Hepatic stellate cell (primary cell): ENCODE measurements at places on chromosomes 1 and 21.

- no peak for DNase-seq
Measured at GRCh38 chr1:161226320-161226711, 456 bp downstream of the TOMM40L start.

GRCh38 chr1:1665815-1666251 lies 7.0 kb upstream of the CDK11B start:
- DNase-seq = peak; percentile 27

DNA sequence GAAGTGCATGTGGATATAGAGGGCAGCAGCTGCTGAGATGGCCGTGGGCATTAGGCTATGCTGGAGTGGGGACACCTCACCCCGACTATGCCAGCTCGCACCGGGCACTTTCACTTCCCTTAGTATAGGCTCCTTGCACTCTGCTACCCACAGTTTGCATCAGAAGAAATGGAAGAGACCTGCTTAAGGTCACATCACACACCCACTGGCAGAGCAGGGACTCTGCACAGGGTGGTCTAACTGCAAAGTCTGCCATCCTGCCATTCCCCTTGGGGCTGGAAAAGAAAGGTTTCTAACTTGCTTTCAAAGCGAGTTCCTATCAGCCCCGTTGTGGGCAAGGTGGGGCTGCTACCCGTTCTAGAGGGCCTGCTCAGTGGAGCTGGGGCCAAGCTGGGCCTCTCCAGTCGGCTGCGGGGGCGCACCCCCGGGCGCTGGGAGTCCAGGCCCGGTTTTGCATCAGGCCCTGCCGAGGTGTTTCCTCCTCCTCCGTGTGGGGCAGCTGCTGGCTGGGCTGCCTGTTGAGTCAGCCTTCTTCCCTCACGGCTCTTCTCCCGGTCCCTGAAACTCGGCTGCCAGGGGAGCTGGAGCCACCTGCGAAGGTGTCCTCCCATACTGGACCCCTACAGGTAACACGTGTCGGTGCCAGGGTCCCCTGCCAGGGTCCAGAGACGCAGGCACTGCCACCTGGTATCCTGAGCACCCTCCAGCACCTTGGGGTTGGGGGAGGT lies at the start of gene SYTL1:
TSS of gene SYTL1 (plus strand) at position 498 of the 728 bp plus-strand sequence. CDS start 3,313 bp downstream, outside the sequence.
- peak; percentile 84 for DNase-seq

DNA sequence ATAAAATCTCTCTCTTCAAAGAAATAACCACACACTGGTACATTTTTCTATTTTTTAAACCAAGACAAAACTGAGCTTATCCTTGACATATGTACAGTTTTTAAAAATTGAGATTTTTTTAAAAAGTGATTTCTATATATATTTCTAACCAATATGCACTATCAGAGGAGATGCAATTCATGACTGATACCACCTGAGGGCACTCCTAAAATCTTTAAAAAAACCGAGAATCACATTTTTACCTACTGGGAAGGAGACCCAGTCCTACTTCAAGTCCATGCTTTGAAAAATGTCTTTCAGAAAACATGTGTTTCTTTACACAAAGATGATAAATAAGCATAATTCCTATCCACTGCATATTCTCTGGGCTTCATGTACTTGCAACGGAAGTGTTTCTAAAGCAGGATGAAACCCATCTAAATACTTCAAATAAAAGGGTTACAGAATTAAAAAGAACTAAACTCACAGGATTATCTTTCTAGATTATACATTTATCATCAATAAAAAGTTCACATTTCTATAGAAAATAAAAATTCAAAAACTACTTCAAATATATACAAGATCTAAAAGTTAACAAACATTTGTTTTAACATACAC lies 98.6 kb downstream of the ENAH start:
- DNase-seq = peak; percentile 21

GRCh38 chr1:56404066-56404465 lies 175.3 kb downstream of the PLPP3 start:
- DNase-seq = no peak

GRCh38 chr1:178168536-178168935 lies 74.6 kb downstream of the RASAL2 start:
- no peak for DNase-seq

DNA sequence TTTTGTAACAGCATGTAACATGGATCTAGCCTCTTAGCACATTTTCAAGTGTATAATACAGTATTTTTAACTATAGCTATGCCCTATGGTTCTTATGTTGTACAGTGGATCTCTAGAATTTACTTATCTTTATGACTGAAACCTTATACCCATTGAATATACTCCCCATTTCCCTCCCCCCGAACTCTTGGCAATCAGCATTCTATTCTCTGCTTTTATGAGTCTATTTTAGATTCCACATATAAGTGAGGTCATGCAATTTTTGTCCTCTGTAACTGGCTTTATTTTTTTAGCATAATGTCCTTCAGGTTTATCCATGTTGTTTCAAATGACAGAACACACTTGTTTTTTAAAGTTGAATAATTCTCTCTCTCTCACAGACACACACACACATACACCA lies 3.1 kb upstream of the GBP6 start:
- no peak for DNase-seq

DNA sequence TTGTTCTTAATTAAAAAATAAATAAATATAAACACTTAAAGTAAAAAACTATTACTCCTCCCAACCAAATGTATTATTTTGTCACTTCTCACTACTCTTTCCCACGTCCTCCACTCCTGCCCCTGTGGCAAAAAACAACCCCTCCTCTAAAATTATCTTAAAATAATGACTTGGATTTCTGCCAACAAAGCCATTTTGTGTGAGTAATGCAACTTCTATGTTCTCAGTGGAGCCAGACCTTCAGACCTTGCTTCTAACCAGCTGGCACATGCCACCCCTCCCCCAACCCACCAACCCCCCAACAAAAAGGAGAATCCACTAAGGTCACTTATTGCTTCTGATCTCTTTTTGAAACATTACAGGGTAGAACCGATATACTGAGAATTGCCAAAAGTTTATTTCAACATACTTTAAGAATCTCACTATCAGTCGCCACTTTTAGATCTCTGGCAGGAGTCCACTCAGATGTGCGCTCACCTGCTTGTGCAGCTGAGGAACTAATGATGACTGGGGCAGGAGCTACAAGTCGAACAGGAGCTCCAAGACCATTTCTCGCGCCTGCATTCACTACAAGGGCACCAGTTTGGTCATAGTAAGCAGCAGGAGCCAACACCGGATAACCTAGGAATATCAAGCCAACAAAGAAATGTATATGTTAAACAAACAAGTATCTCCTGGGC lies 58.3 kb upstream of the SDC3 start:
- DNase-seq = peak; percentile 47

GRCh38 chr1:94284476-94284875 lies 47.1 kb upstream of the ARHGAP29 start:
- DNase-seq = no peak

- DNase-seq = no peak
Measured at GRCh38 chr1:210695026-210695425, 366.3 kb downstream of the HHAT start.

GRCh38 chr1:167173516-167174184 lies 47.0 kb upstream of the POU2F1 start:
- DNase-seq = no peak

GRCh38 chr1:172895761-172896160 lies 155.0 kb downstream of the TNFSF18 start:
- no peak for DNase-seq

GRCh38 chr1:16903054-16903453 lies 7.3 kb downstream of the RNU1-2 start:
- no peak for DNase-seq

- no peak for DNase-seq
Measured at GRCh38 chr1:206502812-206503211, 4.5 kb upstream of the RASSF5 start.

DNA sequence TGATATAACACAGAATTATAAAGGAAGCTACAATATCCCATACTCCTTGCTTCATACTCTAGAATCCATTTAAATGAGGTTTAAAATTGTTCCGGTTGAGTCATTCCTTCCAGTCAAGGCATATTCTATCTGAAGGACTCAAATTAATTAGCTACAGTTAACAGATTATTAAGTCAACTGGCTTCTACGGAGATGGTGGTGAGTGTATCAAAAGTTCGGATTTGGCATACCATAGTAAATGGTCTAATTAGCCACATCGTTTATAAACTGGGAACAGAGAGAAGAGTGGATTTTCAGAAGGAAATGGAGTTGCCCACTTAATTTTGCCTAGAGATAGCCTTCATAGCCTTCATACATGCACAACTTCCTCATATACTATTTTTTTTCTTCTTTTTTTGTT lies 1095.3 kb downstream of the TTLL7 start:
- no peak for DNase-seq

- DNase-seq = no peak
Measured at GRCh38 chr1:224767031-224767430, 150.9 kb downstream of the CNIH3 start.

GRCh38 chr1:116345011-116345410 lies 28.0 kb upstream of the ATP1A1 start:
- DNase-seq = no peak

GRCh38 chr1:212244441-212244840 lies 40.8 kb upstream of the PPP2R5A start:
- no peak for DNase-seq

DNA sequence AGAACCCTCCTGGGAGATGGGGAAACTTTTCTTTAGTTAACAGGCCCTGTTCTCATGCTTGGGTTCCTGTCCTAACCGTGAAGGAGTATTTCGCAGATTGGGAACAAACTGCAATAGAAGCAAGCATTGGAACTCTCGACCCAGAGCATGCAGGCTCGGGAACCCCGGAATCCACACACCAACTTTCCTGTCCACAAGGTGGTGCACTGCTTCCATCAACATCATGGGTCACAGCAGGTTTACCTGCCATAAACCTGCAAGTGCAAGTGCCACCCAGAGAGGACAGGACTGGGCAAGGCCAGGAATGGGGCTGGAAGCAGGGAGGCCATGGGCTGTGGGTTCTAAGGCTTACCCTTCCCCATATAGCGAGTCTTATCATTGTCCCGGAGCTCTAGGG lies 6.9 kb downstream of the ENO1 start:
- DNase-seq = no peak

DNA sequence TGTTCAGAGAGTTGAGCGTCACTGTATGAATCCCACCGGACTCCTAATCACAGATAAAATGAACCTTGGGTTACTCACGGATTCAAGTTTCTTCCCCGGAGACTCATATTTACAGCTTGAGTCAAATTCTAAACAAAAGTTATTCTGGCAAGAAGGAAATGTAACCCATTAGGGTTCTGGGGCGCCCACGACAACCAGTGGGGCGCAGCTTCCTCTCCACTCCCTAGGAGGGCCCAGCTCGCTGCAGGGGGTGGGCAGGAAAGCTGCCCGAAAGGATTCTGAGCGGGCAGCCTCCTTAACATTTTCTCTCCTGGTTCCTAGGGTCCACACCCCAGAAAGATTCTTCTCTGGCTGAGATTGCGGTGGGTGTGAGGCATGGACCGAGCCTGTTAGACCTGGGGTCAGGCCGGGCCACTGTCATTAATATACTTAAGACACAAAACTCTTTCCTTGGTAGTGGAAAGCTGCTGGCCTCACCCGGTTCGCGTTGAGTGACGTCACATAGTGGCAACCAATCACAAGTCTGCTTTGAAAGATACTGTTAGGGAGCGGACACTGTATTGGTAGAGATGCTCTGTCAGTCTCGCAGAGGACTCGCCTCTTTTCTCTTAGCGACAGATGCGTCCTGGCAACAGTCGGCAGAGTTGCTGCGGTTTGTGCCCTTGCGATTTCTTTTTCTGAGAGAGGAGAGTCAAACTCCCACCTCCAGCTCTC lies 13.6 kb upstream of the MCOLN3 start:
- DNase-seq = peak; percentile 98

DNA sequence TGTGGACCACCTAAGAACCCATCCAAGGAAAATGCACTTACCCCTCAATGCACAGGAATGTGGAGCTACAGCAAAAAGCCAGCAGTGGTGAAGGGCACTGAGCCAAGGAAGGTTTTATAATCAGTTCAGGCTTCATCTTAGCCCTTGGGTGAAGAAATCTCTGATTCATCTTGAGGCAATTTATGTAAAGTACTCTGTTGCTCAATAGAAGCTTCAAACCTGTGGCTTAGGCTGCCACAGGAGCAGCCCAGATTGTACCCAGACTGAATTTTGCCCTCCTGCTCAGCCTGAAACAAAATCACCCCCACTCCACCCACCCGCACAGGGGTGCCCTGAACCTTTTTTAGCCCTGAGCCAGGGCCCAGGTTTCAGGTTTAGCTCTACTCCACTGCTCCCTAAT lies at the start of gene S100A12:
TSS of gene S100A12 (minus strand) at position 111 of the 400 bp plus-strand sequence. CDS start 1,029 bp downstream, outside the sequence.
- DNase-seq = no peak

GRCh38 chr1:10007169-10007568 lies 10.1 kb downstream of the RBP7 start:
- no peak for DNase-seq

DNA sequence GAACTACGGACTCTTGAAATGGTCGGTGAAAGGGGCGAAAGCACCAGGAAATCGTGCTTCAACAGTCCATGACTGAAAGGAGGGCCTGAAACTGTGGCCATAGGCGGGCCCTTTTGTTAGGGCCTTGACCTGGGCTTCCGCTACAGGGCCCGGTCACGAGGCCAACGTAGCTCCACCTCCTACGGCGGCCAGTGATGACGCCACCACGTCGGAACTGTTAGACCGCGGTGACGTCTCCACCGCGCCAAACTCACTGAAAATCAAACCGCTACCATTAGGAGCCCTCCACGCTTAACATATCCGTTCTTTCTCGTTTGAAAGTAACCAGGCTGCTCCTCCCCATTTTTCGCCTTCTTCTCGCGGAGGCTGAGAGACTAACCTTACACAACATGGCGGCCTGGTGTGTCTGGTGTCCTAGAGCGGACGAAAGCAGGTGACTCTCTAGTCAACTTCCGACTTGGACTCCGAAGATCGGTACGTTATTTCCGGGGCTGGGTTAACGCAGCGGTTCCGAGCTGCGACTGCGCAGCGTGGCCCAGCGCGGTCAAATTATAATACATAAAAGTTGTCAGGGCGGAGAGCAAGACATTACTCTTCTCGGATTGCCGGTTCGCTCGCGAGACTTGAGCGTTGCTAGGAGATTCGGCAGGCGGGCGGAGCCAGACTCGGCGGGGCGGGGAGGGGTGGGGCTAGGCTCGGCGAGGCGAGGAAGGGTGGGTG lies 371 bp upstream of the CACYBP start:
- DNase-seq = peak; percentile 88

DNA sequence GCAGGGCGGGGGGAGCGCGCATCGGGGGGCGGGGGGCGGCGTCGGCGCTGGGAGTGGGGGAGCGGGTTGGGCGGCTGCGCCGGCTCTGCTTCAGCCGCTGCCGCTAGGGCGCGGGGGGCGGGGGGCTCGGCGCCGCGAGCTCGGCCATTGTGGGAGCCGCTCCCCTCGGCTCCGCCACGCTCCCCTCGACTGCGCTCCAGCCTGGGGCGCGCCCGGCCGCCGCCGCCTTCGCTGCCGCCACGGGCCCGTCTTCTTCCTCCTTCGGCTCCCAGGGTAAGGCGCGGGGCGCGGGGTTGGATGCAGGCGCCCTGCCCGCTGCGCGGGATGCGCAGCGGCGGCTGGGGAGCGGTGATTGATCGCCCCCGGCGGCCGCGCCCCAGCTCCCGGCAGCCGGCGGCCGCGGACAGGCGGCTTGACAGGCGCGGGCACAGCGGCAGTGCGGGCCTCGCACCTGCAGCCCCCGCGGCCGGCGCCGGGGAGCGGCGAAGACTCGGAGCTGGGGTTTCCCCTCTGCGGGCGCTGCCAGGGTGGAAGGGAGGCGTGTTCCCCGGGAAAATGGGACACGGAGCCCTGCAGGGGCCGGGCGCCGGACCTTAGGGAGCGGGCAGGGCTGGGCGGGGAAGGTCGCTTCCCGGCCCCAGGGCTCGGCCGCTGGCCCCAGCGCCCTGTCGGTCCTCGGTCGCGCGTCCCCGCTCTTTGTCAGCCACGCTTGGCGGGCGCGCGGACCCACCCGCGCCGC lies 55.3 kb downstream of the NDUFS5 start:
- DNase-seq = peak; percentile 38
